EL (cell line): ENCODE measurements at places on chromosomes 2 and 18.

- DNase-seq: no peak
Observed at GRCh38 chr2:240585101-240585500, 1.4 kb upstream of the CAPN10 start.

DNA sequence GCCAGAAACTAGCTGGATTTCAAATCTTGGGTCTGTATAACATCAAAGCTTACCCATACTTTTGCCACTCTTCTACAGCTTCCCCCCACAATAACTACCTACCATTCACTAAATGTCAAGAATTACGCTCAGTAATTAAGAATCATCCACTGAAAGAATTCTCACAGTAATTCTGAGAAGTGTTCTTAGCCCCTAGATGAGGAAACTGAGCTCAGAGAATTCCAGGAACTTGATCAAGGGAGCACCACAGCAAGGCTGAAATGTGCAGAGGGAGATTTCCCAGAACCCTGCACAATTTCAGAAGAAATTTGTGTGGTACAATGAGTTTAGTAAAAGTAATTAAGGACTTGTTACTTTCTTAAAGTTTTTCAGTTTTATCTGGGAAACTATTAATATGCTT is 194.5 kb upstream of the STK17B start:
- DNase-seq: no peak

DNA sequence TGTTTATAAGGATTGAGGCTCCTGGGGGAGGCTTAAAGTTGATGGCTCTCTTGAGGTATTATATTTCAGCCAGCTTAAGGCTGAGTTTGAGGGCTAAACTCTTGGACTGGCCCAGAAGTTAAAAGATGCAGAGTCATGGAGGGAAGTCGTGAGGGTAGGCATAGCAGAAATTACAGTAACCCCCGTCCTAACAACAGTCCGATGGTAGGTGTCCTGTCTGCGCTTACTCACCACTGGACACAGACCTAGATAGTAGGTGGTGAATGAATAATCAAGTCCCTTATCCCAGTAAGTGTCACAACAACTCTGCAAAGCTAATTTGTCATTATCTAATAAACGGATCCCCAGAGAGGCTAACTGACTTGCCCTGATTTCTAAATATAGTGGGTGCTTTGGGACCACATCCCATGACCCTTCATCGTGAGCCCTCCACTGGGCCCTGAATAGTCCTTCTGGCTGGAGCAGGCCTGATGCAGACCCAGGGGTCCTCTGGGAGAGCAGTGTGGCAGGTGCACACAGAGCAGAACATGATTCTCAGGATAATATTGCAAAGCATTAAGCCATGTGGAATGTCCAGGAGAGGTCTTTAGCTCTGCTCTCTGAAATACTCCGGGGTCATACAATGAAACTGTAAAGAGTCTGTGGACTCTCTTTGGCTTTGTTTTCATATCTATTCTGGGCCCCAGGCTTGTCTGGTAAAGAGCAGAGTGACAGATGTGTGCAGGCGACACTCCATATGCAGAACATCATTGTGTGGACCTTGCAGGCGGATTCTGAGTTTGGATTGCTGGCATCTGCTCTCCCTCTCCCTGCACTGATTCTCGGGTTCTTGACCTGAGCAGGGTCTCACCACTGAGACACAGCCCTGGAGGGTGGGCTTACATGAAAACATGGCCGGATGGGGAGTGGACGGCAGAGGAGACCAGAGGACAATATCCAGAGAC is 98.1 kb downstream of the RNF144A start:
- DNase-seq: no peak

DNA sequence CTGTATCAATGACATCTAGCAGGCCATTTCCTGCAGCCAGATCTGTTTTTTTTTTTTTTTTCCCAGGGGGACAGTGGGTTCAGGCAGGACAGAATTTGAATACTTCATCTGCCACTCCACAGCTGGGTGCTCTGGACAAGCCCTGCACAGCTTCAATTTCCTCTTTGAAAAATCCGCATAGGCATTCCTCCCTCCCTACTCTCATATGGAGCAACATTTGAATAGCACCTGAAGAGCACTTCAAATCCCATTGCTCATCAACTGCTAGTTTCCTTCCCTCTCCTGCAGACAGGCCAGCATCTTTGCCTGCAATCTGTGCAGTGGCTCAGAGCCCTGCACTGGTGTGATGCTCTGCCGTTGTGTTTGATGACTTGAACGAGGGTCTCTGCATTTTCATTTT is 326.3 kb downstream of the TSN start:
- DNase-seq: no peak

- no peak for DNase-seq
Observed at GRCh38 chr2:126886916-126887280, 11.8 kb upstream of the TEX51 start.

DNA sequence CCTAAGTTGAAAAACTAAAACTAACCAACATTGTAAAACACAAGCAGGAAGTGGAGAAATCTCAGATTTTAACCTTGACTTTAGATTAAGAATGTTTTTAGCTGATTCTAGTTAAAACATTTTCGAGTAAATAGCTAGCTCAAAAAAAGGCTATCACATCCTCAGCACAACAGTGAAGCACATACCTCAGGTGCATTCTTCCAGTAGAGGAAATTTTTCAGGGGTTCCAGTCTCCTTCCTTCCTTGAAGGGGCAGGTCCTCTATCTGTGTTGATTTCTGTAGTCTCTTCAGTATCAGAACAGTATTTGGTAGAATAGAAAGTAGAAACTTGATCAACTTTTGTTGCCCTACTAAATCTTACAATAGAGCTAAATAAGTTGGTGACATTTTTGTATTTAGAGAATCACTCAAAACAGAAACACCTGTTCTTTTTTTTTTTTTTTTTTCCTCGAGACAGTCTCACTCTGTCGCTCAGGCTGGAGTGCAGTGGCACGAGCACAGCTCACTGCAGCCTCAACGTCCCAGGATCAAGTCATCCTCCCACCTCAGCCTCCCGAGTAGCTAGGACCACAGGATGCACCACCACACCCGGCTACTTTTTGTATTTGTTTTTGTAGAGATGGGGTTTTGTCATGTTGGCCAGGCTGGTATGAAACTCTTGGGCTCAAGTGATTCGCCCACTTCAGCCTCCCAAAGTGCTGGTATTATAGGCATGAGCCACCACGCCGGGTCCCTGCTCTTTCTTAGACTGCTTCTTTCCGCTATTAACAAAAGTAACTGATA is 6.9 kb upstream of the GPR155 start:
- DNase-seq: no peak
